ENCODE measurements at places on chromosomes 5 and 9.

- DNase-seq, result no peak
Observed at GRCh38 chr9:74953235-74953751, 581 bp upstream of the C9orf40 start.

DNA sequence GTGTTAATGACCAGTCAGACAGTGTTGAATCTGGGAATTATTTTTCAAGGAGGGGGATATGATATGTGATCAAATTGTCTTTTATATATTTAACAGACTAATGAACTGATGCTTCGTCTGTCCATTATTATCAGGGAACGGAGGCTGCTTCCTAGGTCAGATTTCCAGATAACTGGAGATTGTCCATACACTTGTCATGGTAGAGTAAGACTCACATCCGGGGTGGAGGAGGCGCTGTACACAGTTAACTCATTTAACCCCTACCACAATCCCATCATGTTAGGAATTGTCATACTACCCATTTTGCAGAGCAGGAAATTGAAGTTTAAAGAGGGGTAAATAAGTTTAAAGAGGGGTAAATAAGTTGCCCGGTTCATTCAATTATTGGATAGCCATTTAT lies 55.9 kb downstream of the ARHGAP26 start:
- no peak for DNase-seq

- no peak for DNase-seq
Observed at GRCh38 chr9:7970681-7971330, 171.2 kb upstream of the DMAC1 start.

- DNase-seq, result no peak
Observed at GRCh38 chr9:123174887-123175518, 93.4 kb downstream of the STRBP start.

DNA sequence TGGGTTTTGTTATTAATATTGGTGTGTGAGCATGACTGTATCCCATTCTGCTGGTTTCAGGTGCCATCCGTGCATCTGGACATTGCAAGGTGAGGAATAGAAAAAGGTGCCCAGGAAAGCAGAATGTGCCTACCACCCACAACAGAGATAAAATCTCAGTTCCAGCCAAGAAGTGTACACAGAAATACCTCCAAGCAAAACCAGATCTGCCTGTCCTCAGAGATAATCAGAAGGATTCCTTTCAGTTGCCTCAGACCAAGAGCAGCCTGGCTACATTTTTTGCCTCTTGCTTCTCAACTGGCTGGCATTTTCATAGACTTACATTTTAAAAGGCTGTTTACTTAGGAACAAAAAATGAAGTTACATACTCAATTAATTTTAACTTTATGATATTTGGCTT lies 12.1 kb upstream of the ABLIM3 start:
- no peak for DNase-seq

GRCh38 chr5:172835290-172835993 lies 1.4 kb downstream of the ERGIC1 start:
- DNase-seq, result no peak

DNA sequence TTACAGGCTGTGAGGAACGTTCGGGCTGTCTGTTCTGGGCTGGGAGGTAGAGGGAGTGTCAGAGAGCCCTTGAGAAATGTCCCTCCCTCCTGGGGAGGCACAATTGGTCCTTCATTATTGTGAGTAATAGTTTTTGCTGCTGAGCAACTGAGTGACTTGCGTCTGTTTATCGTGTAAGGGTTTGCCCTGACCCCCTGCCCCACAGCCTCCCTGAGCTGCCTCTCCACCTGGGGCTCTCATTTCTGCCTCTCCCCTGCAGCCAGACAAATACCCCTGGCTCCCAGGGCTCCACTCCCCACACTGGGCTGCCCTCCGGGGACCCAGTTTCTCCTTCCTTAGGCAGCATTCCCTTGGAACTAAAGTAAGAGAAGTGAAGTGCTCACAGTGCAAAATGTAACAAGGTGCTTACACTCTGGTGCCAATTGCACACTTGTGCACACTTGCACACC lies 174.9 kb upstream of the MVB12B start:
- no peak for DNase-seq

DNA sequence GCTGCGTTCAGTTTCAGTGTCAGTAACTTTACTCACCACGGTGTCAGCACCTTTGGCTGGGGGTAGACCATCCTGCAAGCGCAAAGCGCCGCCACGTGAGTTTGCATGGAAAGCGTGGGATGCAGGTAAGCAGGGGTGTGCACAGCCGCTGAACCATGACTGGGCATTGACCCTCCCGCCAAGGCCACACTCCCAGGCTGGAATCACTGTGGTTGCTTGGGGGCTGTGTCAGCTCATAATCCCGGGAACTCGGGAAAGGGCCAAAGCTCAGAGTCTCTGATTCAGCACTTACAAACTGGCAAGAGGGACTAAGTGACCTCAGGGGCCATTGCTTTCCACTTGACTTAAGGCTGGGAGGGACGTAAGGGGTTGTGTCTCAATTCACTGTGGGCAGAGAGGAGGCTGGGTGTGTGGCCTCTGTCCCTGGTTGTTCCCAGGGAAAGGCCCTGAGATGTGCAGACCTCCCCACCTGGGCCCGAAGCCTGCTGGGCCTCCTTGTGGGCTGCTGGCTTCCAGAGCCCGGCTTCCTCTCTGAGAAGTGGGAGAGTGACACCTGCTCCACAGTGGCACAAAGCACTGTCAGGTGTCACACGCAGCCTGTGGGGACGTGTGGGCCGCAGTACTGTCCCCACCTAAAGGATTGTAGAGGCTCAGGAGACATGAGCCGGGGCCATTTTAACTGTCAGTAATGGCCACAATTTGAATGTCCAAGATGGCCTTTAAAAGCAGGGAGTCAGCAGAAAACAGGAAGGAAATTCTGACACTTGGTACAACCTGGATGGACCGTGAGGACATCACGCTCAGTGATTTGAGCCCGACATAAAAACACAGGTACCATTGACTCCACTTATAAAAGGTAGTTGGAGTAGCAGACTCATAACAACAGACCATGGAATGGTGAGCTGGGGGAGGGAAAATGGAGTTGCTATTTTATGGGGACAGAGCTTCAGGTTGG lies 16.7 kb downstream of the ABO start:
- no peak for DNase-seq

DNA sequence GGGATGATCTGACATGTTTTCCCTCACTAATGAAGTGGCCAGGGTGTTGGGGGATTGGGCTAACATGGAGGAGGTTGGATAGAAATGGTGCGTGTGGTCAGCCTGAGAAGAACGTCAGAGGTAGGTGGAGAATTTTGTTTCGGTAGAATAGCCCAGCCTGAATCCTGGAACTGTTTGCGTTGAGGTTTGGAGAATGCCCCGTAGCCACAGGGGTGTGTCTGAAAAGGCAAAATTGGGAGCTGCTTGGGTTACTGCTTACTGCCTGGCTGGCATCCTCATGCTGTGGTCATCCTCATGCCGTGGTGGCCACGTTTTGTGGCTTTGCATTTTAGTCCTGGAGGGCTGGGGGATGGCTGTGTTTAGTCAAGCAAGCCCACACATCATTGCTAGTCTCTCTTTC lies 236.9 kb downstream of the GOLPH3 start:
- DNase-seq, result no peak

- no peak for DNase-seq
Observed at GRCh38 chr5:19554524-19554923, 433.5 kb downstream of the CDH18 start.

DNA sequence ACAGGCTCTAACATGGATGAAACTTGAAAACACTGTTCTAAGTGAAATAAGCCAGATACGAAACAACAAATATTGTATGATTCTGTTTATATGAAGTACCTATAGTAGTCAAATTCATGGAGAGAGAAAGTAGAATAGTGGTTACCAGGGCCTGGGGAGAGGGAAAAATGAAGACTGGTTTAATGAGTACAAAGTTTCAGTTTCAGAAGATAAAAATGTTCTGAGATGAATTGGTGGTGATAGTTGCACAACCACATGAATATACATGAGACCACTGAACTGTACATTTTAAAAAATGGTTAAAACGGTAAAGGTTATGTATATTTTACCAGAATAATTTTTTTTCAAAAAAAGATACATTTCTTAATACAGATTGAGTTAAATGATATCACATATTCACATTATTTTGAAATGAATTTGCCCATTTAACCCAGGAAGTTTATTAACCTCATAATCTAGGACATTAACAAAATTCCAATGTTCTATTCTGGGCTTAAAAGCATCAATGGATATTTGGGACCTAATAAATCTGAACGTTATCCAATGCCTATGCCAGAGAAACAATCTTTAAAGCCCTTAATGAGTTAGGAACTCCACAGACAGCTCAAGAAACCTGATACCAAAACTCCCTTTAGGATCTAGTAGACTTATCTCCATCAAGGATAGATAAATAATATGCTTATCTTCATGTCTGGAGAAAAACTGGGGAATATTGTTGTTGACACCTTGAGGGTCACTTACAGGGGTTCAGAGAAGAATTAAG lies 521.3 kb downstream of the EFNA5 start:
- DNase-seq, result no peak
